ENCODE measurements at places on chromosomes 3 and 15.

- no peak for DNase-seq
These were observed 130.9 kb upstream of the RASGRP1 start for GRCh38 chr15:38695249-38696108.

- no peak for DNase-seq
These were observed 83.3 kb downstream of the FGF7 start for GRCh38 chr15:49506341-49506740.

GRCh38 chr3:46191730-46192129 is 16.4 kb downstream of the CCR1 start:
- DNase-seq, result no peak

DNA sequence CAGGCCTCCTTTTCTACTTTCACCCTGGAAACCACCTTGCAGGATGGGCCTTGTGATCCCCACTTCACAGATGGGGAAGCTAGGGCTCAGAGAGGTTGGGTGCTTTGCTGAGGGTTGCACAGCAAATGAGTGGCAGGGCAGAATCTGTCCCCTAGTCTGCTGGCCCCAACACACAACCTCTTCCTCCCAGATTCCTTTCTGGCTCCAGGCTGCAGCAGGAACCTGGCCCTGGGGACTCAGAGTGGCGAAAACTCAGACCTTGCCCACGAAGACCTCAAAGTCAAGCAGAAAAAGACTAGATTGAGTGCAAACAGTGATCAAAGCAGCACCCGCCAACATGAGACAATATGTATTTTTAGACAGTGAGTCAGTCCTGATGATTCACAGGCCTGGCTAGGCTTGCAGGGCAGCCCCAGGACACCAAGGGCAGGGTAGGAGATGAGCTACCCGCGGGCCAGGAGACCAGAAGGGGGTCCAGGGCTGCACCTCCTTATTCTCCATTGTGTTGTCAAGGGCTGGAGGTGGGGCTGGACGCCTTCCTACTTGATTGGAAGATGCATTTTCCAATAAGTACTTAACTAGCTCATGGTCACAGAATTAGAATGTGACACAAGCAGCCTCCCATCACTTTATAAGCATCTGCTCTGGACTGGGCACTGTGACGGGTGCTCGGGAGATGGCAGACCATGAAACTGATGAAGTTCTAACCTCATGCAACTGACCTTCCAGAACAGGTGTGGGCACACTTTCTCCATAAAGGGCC is 23.9 kb downstream of the GOLGA6L2 start:
- DNase-seq, result no peak

All from 8988T (cell line).